CD4-positive, alpha-beta memory T cell (primary cell): ENCODE measurements at places on chromosomes 13 and 19.

GRCh38 chr13:42735010-42735409, 46.4 kb upstream of the FAM216B start:
- no peak for DNase-seq

- no peak for DNase-seq
Observed at GRCh38 chr13:23399347-23399746, 34.2 kb downstream of the SACS start.

GRCh38 chr13:102968572-102969228, 97.5 kb downstream of the SLC10A2 start:
- DNase-seq, result no peak

DNA sequence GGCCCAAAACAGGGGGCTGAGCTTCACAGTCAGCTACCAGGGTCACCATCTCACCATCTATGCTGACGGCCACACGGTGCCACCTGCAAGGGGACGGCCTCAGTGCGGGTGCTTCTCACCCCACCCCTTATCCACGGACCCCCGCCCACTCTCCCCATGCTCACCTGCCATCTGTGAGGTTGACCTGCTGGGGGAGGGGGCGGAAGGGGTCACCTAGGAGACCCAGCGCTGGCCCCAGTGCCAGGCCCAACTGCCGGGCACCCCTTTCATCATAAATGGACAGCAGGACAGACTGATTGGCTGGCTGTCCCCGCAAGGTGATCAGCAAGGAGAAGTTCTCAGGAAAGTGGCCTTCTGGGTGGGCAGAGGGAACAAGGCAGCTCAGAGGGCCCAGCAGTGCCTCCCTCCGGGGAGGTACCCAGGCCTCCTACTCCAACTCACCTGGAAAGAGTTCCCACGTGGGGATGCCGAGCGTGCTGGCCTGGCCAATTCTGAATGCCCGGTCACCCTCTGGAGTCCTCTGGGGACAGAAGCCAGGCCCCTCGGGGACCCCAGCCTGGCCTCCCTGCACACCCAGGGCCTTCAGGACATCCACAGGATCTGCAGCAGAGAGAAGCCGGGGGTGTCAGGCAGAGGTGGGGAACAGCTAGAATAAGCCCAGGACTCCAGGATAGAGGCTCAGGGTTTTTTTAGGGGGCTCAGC, 4.5 kb downstream of the COL5A3 start:
- DNase-seq, result no peak

DNA sequence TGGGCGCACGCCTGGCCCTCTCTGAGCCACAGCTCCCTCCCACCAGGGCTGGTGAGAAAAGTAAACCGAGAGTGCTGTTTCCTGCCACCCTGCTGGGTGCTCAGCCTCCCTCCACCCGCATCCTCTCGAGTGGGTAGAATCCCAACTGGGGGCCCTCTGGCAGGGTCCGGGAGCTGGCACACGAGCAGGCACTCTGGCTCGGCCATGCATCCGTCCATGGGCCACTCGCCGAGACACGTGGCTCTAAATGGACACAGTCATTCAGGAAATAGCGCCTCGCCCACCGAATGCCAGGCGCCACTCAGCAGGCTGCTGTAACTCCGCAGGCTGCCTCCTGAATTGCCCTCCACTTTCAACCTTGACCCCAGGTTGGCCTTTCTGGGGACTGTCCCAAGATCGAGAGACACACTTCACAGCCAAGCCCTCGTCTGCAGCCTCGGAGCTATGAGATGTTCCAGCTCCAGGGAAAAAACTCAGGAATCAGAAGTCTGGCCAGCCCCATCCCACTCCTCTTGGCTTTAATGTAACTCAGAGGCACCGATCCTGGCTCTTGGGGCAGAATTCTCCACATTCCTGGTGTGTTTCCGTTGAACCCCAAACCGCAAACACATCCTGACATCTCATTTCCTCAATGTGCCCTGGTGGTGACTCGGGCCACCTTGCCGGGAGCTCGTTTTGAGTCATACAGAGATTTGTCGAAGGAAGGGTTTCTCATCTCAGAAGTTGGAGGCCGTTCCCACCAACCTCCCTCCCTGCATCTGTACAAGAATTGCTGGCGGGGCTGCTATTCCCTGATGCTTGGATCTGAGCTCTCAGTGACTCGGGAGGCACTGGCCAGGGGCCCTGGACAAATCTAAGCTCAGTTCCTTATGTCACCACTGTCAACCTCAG, 14.1 kb downstream of the KLF2 start:
- DNase-seq, result peak; percentile 46

DNA sequence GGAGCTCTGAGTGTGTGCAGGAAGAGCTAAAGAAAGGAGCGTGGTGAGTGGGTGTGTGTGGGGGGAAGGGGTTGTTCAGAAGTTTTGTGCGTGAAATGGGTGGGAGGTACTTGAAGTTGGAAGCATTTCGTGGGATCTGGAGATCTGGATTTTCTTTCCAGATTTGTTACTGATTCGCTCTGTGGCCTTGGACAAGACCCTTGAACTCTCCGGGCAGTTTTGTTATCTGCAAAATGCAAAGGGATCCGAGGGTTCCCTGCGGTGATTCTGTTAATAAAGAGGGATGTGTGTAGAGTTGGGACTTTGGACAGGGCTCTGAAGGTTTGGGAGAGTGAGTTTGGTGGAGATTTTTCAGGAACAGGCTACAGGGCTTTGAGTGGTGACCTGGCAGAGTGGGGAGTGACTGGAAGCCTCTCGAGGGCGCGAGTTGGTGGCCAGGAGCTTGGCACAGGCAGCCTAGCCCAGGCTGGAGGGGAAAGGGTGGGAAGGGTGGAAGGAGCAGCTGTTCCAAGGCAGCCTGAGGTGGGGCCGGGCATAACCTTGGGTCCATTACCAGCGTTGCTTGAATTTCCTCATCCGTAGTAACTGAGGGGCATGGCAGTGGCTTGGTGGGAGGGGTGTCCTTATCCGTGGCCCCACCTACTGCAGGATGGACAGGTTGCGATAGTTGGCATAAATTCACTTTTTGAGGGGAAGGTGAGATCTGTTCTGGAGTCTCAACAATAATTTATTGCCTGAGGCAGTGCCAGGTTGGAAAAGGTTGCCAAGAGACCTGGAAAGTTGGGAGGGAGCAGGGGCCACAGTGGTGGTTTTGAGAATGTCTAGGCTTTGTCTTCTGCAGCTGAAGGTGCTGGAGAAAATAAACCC, 2.1 kb downstream of the ACTN4 start:
- no peak for DNase-seq

DNA sequence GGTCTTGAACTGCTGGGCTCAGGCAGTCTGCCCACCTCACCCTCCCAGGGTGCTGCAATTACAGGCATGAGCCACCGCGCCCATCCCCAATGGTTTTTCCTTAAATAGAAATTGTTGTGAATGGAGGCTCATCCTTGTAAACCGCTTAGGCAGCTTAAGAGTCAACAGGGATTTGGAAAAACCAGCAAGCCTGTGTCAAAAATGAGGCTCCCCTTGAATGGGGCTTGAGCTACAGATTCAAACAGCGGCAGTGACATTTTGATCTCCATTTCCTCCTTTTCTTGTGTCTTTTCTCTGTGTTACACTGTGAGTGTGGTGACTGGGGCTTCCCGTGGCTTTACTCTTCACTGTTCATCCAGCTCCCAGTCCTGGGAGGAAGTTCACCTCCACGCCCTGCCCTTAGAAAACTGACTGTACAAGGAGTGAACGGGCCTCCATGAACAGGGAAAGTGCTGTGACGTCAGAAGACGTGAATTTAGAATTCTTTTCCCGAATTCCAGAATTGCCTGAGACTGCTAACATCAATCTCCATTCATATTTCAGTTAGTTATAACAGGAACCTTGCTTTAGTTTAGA, 15.3 kb upstream of the RAB8A start:
- no peak for DNase-seq

GRCh38 chr13:109809216-109809932, 23.0 kb upstream of the IRS2 start:
- DNase-seq, result no peak

GRCh38 chr19:19053508-19054314, 10.1 kb upstream of the SLC25A42 start:
- peak; percentile 59 for DNase-seq

DNA sequence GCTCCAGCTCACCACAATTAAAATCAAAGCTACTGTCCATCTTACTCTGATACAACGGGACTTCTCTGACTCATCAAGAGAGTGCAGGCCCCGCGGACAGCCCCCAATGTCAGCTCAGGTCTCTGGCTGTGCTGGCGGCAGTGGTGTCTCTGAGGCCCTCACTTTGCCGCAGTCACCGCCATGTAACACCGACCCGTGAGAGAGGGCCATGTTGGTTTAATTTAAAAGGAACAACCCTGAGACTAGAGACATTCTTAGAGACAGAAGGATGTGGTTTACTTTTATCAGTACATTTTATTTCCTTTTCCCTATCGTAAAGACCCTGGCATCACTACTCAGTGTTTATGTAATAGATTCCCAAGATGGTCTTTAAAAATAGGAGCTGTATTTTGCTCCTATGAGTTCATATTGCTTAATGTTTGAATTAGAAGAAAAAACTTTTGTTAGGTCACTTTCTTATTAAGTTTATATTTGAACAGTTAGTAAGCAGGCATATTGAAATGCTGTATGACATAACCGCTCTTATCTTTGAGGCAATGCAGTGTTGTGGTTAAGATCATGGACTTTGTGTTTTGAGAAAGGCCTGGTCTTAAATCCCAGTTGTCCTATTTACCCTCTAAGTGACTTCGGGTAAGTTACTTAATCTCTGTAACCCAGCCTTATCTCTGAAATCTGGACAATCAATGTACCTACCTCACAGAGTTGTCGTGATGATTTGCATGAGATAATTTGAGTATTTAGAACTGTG, 23.4 kb downstream of the DGKH start:
- peak; percentile 13 for DNase-seq
